Stimulated activated CD4-positive, alpha-beta T cell treated with anti-CD3 and anti-CD28 coated beads, Interleukin-12 subunit alpha, Interleukin-12 subunit beta, amount 100 ng/mL, for 24 hours (primary cell): ENCODE measurements at places on chromosomes 7 and 10.

DNA sequence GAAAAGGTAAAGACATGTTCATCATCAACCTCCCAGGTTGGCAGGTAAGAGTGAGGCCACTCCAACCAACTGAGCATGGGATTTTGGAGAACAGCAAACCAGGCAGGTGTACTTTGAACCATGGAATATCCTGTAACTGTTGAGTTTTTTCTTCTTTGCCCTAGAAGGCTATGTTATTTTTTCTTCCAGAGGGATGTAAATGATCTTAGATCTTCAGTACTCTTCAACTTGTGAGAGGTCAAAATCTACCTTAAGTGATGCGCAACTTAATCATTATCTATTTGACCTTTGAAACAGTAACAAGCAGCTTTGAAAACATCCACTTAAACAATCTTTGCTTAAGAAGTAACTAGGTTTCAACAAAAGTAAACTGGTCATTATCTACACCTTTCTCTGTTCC lies at the start of gene CUBN:
TSS of gene CUBN (minus strand) at position 71 of the 400 bp plus-strand sequence. CDS start at position 25, 46 bp downstream.
- no peak for DNase-seq

DNA sequence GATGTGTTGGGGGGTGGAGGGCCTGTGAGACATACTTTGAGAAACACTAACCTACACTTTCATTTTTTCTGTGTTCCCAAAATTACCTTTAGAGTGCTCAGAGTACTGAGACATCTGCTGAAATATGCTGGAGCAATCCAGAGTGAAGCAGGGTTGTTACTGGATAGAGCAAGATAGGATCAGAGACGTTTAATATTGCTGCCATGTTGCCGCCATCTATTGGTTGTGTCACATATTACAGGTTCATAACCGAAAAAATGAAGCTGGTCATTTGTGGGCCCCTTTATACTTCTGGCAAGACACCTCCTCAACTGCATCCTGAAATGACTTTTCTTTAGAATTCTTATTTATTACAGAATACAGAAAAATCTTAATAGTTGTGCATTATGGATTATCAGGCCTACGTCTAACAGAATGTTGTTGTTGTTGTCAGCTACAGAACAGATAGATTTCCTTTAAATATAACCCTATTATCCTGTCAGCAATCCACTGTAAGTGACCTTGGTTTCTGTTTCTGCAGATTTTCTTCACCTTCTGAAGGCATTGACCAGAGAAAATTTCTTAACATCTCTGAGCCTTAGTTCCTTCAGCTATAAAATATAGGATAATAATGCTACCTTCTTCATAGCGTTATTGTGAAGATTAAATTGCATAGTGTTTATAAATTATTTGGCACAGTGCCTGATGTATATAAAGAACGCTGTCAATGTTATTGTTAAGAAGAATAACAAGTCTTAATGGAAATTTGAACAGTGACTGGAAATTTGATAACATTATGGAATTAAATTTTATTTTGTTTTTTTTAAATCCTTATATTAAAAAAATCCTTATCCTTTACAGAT lies 16.2 kb upstream of the DLD start:
- no peak for DNase-seq

DNA sequence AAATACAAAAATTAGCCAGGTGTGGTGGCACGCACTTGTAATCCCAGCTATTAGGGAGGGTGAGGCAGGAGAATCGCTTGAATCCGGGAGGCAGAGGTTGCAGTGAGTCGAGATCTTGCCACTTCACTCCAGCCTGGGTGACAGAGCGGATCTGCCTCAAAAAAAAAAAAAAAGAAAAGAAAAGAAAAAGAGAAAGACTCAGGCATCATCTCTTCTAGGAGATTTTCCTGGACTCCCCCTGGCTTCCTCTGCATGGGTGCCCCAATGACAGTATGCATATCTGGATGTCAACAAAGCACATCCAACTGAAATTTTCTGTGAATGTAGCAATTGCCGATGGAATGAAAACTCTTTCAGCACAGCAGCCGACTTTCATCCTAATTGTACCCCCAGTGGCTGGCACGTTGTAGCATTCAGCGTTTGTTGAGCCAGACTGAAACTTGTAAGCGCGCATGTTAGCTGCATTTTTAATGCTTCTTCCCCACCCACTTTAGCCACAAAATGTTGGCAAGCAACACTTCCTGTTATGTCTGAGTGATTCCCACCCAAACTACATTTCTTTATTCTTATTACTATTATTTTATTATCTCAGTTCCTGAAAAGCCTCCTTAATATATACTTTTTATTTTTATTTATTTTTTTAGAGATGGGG lies 70.2 kb downstream of the PRTFDC1 start:
- no peak for DNase-seq

DNA sequence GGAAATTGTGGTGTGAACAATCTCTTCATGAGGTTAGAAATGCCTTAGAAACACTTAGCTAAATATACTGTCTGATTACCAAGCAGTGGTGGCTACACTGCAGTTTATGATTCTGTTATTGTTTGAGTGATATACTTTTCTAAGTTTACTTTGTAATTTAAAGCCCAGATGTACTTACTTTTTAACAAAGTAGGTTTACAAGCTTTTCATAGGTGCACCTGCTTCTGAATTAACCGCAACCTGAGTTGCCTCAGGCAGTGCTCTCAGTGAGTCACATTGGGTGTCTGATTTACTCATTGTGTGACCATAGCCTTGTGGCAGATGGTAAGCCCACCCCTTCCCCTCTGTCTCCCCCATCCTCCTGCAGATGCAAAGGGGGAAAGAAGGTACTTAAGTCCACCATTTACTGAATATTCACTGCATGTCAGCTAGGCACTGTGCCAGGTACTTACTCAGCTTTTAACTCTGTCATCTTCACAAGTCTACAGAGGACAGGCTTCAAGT lies 9.0 kb downstream of the MTURN start:
- DNase-seq: no peak

DNA sequence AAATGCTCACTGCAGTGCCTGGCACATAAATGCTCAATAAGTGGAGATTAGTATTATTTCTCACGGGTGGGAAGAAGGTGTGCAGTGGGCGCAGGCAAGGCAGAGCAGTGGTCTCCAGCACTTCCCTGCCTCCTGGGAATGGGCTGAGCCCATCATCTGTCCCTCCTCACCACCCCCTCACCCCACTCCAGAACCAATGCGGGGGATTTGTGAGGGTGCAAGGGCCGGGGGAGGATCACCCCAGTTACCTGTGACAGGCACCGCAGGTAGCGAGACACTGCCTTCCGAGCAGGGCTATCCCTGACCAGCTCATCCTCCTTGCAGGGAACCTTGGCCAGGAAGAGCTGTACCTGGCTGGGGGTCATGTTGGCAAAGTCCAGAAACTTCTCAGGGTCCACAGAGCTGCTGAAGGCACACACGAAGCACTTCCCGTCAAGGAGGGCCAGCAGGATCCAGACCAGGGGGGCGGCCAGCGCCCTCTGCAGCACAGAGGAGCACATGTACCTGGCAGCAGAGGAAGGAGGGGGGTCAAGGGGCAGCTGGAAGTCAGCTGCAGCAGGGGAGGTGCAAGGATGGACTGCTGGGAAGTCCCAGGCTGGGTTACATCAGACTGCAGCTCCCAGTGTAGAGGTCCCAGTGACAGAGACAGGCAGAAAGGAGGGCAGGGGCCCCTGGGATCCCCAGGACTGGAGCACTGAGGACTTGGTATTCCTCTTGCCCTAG lies 2.8 kb downstream of the CALHM3 start:
- no peak for DNase-seq

DNA sequence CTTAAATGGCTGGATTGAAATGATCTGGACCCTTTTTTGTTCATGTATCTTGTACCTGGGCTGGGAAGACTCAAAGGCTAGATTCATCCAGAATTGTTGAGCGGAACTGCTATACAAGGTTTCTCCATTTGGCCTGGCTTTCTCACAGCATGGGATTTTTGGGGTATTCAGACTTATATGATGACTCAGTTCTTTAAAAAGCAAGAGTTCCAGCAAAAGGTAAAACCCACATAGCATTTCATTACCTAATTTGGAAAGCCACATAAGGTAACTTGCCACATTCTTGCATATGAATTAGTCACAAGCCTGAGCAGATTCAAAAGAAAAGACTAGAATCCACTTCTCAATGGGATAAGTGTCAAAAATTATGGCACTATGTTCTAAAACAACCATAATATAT lies 137.4 kb downstream of the HGF start:
- no peak for DNase-seq

DNA sequence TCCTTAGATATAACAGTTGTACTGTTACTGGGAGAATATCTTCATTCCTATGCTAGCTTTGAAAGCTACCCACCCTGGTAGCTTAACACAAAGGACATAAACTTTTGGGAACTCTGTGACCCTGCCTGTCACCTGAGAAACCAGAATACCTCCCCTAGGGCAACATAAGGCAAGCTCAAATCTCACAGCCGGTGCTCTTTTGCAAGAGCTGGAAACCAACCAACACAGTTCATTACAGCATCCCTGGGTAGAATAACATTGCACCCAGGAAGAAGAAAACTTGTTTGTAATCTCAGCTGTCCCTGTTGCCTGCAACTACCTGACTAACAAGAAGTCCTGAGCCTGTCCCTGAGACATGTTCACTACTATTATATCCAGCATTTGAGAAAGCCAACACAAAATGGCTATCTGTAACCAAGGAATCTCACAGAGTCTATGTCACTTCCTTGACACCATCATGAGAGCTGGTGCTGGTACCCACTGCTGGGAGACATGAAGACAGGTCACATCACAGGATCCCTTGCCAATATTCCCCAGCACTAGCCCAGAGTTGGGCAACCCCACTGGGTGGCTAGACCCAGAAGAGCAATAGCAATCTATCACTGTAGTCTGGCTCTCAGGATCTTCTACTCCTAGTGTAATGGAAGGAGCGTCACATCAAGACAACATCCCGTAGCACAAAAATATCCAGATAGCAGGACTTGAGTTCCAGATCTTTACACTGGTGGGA lies 31.3 kb downstream of the AKR1C3 start:
- DNase-seq: no peak

- no peak for DNase-seq
These were observed at the start of gene SPACDR for GRCh38 chr7:100464210-100464660. SPACDR (minus strand) TSS chr7:100464260; CDS start chr7:100464025, 235 bp downstream.

- no peak for DNase-seq
These were observed 22.5 kb downstream of the CEP41 start for GRCh38 chr7:130418306-130418705.

DNA sequence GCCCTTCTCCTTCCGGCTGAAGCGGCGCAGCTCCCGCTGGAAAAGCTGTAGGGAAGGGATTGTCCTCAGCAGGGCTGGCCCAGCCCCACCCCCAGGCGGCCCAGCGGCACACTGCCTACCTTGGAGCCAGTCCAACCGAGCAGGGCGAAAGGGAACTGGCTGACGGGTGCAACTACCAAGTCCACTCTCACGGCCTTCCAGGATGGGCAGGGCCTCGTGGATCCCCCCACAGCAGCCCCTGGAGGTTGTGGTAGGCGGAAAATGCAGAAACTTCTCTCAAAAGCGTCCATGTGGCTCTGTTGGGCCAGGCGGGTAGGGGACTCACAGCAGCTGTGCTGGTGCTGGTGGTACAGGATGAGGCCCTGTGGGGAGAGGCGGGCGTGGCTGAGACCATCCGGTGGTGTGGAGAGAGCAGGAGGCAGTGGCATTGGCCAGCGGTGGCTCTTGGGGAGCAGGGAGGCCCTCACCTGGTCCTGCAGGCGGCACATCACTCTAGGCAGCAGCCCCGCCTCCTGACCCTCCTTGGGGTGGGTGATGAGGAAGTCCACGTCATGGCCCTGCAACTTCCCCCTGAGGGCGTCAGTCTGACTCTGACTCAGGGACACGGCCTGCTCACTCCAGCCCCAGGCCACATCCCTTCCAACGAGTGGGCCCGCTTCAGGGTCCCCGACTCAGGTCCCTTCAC lies 8.4 kb upstream of the PGAM2 start:
- DNase-seq: no peak

GRCh38 chr10:88759366-88760101 lies at the start of gene LIPN:
LIPN (plus strand) TSS chr10:88760020; CDS start chr10:88761406, 1,386 bp downstream.
- DNase-seq: no peak

DNA sequence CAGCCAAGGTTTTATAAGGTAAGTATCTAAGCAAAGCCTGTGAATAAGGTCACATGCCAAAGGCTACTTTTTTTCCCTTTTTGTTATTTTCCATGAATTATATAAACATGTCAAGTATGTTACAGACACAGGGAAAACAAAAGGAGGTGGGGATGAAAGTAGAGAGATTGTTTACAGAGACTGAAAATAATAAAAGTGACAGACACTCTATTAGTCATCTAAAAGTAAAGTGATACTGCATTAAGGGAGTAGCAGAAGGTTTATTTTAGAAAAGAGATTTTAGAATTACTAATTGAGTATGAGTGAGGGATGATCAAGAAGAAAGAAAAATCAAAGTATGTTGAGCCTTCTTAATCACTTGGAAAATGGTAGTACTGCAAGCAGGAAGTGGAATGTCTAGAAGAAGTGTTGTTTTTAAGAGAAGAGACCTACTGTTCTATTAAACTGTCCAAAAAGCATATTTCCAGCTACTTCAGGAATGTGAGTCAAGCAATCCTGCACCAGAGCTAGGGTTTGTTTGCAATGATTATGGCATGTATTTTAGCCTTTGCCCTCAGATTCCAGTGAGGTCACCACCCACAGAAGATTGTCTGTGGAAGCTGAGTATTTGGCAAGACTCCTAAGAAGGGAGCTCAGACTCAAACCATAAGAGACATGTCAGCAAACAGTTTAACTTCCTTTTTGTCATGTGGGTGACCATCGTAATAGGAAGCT lies 177.9 kb upstream of the PLXDC2 start:
- no peak for DNase-seq

DNA sequence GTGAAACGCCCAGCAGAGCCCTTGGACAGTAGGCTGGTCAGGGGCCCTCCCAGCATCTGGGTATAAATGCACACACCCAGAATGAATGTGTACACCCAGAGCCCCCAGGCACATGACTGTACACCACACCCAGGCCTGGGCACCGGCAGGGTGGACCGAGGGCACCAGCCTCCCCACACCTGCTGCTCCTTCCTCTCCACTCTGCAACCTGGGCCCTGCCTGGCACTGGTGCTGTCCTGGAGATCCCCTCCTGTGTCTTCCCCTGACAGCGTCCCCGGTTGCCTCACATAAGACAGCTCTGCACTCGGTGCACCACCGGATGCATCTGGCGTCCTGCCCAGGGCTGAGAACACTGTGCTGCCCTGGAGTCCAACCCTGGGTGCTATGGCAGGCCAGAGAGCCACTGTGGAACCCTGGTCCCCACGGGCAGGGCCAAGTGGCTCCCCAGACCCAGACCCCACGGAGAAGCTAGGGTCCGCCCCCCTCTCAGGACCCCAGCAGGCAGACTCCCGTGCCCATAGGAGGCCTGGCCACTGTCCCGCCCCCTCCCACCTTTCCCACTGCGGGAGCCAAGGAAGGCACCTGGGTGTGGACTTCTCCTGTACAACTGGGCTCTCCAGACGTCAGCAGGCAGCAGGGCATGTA lies 6.6 kb downstream of the RASGEF1A start:
- DNase-seq: no peak

DNA sequence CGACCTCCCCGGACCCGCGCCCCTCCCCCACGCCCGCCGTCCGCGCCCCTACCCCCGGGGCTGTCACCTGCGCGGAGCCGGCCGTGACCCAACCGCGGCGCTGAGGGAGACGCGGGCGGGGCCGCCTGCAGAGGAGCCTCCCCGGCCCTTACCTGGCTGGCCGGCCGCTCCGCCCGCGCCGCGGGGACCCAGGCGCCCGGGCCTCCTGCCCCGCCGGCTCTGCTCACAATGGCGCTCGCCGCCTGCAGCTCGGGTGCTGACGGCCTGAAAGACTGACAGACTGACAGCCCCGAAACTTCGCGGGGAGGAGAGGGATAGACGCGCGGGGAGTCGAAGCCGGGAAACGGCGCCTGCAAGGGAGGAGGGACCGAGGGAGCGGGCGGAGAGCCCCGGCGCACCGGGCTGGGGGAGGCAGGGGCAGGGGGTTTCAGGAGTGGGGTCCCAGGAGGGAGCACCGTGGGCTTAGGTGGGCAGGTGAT lies 393 bp downstream of the ZNF467 start:
- DNase-seq: peak; percentile 24

- DNase-seq: no peak
These were observed 165.8 kb downstream of the UBE2H start for GRCh38 chr7:129786825-129787563.
